ENCODE measurements at places on chromosomes 5 and 9. TPM values are rescaled to one million over a fixed set of nuclear protein-coding genes. Genes with fewer than 3 reads are reported as not detected.

GRCh38 chr5:2005101-2006041, 122.6 kb upstream of the IRX4 start:
- no peak overlapping the region for H3K27ac ChIP-seq
- H3K36me3 ChIP-seq, result no peaks in the 10 kb centered on the region
- DNase-seq, result no peak
- H3K4me3 ChIP-seq, result no peak overlapping the region
- H3K27me3 ChIP-seq, result no peaks in the 10 kb centered on the region

DNA sequence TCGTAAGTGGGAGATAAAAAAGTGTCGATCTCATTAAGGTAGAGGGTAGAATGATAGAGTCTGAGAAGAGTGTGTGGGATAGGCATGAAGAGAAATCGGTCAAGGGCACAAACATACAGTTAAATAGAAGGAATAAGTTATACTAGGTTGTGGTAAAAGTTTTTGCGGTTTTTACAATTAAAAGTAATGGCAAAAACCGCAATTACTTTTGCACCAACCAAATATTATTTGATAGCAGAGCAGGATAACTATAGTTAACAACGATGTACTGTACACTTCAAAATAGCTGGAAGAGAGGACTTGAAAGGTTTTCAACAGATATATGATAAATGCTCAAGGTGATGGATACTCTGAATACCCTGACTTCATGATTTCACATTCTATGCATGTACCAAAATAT, 135.8 kb upstream of the CDH12 start:
- H3K27ac ChIP-seq, result no peak overlapping the region
- H3K27me3 ChIP-seq, result no peaks in the 10 kb centered on the region
- no peaks in the 10 kb centered on the region for H3K36me3 ChIP-seq
- DNase-seq, result no peak

The SWI5 gene
- 13.3 TPM for total RNA-seq

DNA sequence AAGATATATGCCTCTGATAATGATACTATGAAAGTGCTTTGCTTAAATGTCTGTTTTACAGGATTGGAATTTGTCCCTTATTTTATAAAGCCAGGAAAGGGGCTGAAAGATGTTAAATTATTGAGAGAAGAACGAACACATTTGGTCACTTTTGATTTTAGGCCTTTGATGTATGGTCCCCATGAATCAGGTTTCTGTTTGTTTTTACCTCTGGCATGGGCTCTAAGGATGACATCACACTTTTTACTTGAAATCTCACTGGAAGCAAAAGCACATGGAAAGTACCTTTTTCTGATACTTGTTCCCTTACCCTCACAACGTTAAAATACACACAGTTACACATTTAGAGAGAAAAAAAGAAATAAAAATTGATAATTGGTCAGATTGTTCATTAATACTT, 6.9 kb downstream of the OTULIN start:
- H3K36me3 ChIP-seq, result peaks cover 34% of the 10 kb centered on the region
- H3K27me3 ChIP-seq, result no peaks in the 10 kb centered on the region
- peak overlapping the region; percentile 54 for H3K4me3 ChIP-seq
- DNase-seq, result no peak
- H3K27ac ChIP-seq, result peak overlapping the region; percentile 82

- no peak overlapping the region for H3K27ac ChIP-seq
- H3K4me3 ChIP-seq, result no peak overlapping the region
- DNase-seq, result no peak
- H3K4me1 ChIP-seq, result no peaks in the 10 kb centered on the region
- no peaks in the 10 kb centered on the region for H3K36me3 ChIP-seq
Observed at GRCh38 chr9:32741706-32742105, 41.6 kb upstream of the TMEM215 start.

GRCh38 chr5:1831257-1831656, 30.1 kb downstream of the NDUFS6 start:
- no peaks in the 10 kb centered on the region for H3K4me1 ChIP-seq
- H3K36me3 ChIP-seq, result no peaks in the 10 kb centered on the region
- H3K27ac ChIP-seq, result no peak overlapping the region
- DNase-seq, result no peak

The NTNG2 gene
- total RNA-seq, result 4.6 TPM

DNA sequence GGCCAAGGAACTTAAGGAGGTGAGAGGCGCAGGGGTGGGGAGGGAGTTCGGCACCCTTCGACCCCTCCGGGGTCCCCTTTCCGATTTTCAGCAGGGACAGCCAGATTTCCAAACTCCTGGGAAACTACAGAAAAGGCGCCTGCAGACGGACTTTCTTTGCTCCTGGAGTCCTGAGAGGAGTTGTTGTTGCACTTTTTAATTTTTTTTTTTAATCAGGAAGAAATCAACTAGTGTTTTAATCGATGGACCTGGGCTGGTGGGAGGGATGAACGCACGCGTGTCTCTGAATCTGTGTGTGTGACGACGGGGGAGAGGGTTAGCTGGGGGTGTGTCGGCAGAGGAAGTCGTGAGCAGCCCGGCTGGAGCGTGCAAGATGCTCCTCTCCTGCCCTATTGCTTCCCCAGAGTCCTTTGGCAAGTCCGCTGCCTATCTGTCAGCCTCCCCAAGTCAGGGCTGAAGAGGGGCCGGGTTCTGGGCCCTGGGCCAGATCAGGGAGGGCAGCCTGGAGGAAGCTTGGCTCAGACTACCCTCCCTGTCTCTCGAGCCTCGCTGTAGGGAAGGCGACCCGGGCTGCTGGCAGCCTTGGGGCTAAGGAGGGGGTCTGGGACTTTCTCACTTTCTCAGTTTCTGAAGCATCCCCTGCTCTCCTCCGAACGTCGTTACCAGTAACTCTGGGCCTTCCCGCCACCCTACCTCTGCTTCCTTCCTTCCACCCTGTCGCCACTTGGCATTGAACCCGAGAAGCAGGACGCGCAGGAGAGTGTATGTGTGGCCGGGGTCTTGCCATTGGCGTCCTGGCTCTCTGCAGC, 731 bp downstream of the PRR16 start:
- peak overlapping the region; percentile 69 for H3K4me3 ChIP-seq
- no peaks in the 10 kb centered on the region for H3K4me1 ChIP-seq
- peaks cover 51% of the 10 kb centered on the region for H3K27me3 ChIP-seq
- peak overlapping the region; percentile 23 for H3K27ac ChIP-seq

- H3K36me3 ChIP-seq, result no peaks in the 10 kb centered on the region
- H3K4me3 ChIP-seq, result no peak overlapping the region
- no peak overlapping the region for H3K27ac ChIP-seq
- no peaks in the 10 kb centered on the region for H3K4me1 ChIP-seq
- no peak for DNase-seq
Observed at GRCh38 chr9:18616976-18617375, 143.0 kb downstream of the ADAMTSL1 start.

The ZNF169 gene
- 9.9 TPM for total RNA-seq

GRCh38 chr9:89953824-89954615, 349.2 kb downstream of the GADD45G start:
- H3K36me3 ChIP-seq, result no peaks in the 10 kb centered on the region
- peaks cover 2% of the 10 kb centered on the region for H3K27me3 ChIP-seq
- H3K4me1 ChIP-seq, result peaks cover 11% of the 10 kb centered on the region
- no peak for DNase-seq

DNA sequence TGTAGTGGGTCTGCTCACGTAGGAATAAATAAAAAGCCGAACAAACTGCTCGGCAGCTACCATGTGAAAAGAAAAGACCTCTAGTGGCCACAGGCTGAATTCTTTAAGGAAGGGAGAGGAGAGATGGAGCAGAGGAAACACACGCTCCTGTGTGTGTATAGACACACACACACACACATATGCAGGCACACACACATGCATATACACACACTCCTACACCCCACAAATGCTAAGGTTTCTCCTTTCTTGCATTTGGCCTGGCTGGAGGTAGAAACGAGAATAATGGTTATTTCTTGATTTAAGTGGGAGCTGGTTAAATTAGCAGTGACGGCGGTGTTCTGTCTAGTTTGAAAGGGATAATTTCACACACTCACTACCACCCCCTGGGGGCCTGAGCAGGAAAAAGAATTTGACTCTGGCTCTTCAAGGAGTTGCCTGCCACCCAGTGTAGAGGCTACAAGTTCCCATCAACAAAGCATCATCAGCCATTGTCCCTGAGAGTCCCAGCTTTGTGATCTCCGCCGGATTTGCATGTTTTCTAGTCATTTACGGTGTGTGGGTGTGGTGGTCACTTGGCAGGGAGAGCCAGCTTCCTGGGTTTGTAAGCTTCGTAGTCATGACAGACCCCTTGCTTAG, at the start of gene INSYN2B:
INSYN2B (minus strand) TSS at position 78 of the 636 bp plus-strand sequence. CDS start 96,597 bp downstream, outside the sequence.
- H3K36me3 ChIP-seq, result peaks cover 11% of the 10 kb centered on the region
- H3K4me1 ChIP-seq, result no peaks in the 10 kb centered on the region
- H3K27me3 ChIP-seq, result no peaks in the 10 kb centered on the region
- no peak within 1 kb of the TSS for H3K4me3 ChIP-seq
- no peak within 1 kb of the TSS for H3K27ac ChIP-seq
- DNase-seq, result no peak

- H3K4me3 ChIP-seq, result no peak overlapping the region
- H3K36me3 ChIP-seq, result no peaks in the 10 kb centered on the region
- H3K4me1 ChIP-seq, result no peaks in the 10 kb centered on the region
- no peaks in the 10 kb centered on the region for H3K27me3 ChIP-seq
- H3K27ac ChIP-seq, result no peak overlapping the region
Observed at GRCh38 chr5:43432486-43433375, 20.5 kb upstream of the CCL28 start.

- no peak overlapping the region for H3K27ac ChIP-seq
- no peaks in the 10 kb centered on the region for H3K4me1 ChIP-seq
- no peak overlapping the region for H3K4me3 ChIP-seq
- DNase-seq, result no peak
Observed at GRCh38 chr5:90917928-90918668, 359.5 kb downstream of the ADGRV1 start.

DNA sequence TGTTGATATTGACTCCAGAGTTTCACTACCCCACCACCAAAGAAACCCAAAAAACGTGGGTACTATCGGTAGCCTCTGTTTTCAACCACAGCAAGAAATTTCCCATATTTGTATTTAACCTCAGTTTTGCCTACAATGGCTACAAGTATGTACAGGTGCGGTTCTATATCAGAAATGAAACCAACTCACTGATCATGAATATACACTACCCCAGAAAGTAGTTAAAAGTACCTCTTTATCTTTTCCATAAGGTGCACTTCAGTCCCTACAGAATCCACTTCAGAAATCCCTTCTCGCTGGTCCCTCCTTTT, 140.6 kb upstream of the SLC12A2 start:
- no peaks in the 10 kb centered on the region for H3K36me3 ChIP-seq
- H3K4me3 ChIP-seq, result no peak overlapping the region
- H3K27ac ChIP-seq, result no peak overlapping the region
- H3K4me1 ChIP-seq, result peaks cover 6% of the 10 kb centered on the region
- no peak for DNase-seq

All from activated T-helper 1 cell treated with anti-CD3 and anti-CD28 coated beads, Interleukin-12 subunit alpha, Interleukin-12 subunit beta, Interleukin-2, Interleukin-4 antibody, amounts not matched to agents 30 ng/mL and 10 ng/mL and 1 ng/mL, durations not matched to agents 14 hours and 24 hours and 36 hours (primary cell).